Stimulated activated CD4-positive, alpha-beta T cell treated with anti-CD3 and anti-CD28 coated beads, Interleukin-2, amount 100 ng/mL, for 4 hours (primary cell): ENCODE measurements at places on chromosomes 1 and 21.

GRCh38 chr1:51234721-51235425 is 1.2 kb upstream of the RNF11 start:
- DNase-seq = peak; percentile 22

DNA sequence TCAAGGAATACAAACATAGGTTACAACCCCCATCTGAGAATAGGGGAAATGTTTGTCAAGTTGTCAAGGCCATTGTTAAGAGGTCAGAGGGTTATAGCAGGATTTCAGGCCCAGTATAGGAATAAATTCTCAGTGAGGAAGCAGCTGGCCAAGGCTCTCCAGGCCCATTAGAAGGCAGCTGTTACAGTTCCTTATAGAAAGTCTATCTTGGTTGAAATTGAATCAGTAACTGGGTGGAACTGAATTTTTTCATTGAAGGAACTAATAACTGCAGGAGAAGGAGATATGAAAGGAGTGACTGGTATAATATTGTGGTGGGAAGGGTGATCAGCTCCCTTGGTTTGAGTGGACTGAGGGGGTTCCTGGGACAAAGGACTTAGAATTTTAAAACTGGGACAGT is 134.1 kb downstream of the CYYR1 start:
- DNase-seq = no peak

- DNase-seq = no peak
Measured at GRCh38 chr1:204359131-204359473, 627 bp downstream of the PLEKHA6 start.

- no peak for DNase-seq
Measured at GRCh38 chr1:230339033-230339432, 87.1 kb downstream of the PGBD5 start.

GRCh38 chr1:160607672-160608032 is 28.4 kb upstream of the CD84 start:
- no peak for DNase-seq

DNA sequence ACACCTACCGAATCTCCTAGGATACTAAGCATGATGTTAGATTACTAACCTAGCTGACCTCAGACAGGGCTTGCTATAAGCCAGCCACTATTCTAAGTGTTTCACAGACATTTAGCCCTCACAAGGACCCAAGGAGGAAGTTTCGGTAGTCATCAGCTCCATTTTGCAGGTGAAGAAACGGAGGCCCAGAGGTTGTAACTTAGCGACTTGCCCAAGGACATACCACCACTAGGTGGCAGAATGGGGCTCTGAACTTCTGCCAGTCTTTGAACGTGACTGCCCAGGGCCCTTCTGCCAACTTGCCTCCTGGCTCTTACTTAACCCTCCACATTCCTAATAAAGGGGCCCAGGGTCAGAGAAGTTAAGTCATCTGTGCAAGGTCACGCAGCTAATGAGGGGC is 283.5 kb downstream of the C1orf94 start:
- DNase-seq = peak; percentile 6

DNA sequence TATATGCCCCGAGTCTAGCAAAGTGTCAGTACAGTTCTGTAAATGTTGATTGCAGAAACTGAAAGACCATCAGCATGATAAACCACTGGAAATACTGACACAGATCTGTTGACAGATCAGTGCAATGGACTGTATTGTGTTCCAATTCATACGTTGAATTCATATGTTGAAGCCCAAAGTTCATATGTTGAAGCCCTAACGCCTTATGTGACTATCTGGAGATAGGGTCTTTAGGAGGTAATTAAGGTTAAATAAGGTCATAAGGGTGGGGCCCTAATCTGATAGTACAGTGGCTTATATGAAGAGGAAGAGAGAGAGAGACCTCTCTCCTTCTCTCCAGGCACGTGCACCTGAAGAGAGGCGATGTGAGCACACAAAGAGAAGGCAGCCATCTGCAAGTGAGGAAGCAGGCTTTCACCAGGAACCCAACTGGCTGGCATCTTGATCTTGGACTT is 144.7 kb downstream of the MRPL39 start:
- no peak for DNase-seq

DNA sequence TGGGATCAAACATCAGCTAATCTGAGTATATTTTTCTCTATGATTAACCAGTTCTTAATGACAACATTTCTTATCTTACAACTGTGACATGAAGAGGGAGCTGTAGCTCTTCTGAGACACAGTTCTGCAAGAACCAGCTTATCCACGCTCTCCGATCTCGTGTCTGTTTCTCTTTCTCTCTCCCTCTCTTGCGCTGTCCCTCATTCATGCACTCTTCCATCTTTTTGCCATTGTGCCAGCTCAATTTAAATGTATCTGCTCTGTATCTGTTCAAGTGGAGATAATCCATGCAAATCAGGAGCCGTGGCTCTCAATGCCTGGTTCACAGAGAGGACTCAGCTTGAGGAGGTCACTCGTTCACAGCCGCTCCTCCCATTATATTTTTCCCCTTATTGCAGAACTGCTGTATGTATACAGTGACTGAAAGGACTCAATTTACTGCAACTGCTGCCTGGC is 494.7 kb upstream of the ADGRL2 start:
- DNase-seq = no peak

DNA sequence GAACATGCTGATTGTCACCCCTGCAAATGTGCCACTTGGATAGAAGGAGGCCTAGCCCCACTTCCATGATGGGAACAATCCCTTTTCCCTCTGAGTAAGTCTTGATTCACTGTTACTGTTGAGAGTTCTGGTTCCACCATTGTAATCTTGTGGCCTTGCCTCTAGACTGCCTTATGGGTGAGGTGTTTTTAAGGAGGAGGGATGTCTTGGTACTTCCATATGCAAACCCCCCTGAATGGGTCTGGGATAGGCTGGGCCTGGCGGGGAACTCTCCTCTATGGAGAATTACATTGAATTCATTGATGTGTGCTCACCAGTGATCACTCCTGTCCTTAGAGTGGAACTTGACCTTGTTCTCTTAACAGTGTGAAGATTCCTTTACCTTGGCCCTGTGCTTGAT is 5.8 kb downstream of the GALNT2 start:
- DNase-seq = no peak

DNA sequence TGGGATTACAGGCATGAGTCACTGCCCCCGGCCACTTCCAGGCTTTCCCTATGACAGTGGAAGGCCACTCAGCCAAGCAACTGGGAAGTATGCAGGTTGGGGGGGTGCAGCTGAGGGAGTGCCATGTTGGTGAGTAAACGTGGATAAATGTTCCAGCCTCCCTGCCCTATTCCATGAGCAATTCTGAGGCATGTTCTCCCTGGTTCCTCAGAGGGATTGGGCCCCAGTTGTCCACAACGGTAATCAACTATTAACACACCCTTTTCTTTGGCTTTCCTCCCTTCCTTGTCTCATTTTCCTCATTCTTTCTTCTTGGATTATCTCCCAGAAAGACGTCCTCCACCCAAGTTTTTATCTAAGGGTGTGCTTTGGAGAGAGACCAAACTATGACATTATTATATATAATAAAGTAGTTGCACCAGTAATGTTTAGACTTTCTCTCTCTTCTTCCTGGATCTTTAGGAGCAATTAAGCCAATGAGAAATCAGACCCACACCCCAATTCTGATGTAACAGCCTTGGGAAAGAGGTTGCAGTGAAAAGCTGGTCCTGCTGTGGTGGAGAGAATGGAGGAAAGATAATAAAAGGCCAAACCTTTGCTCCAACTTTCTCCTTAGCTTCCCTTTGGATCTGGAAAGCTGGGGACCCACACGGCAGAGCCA is 6.8 kb upstream of the SLAMF9 start:
- no peak for DNase-seq

DNA sequence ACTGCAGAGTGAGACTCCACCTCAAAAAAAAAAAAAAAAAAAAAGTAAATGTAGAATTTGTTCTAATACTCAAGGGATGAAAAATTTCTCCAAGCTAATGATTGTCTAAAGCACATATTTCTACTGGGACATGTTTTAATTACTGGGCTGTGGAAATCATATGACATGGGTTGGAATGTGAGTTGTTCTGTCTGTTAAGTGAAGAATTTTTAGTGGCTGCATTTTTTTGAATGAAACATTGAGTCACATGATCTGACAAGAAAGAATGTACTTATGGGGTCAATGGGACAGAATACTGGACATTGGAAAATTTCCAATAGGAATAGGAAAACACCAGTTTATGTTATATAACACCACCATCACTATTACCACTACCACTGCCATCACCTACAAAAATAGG is 123.8 kb upstream of the IVNS1ABP start:
- DNase-seq = no peak

DNA sequence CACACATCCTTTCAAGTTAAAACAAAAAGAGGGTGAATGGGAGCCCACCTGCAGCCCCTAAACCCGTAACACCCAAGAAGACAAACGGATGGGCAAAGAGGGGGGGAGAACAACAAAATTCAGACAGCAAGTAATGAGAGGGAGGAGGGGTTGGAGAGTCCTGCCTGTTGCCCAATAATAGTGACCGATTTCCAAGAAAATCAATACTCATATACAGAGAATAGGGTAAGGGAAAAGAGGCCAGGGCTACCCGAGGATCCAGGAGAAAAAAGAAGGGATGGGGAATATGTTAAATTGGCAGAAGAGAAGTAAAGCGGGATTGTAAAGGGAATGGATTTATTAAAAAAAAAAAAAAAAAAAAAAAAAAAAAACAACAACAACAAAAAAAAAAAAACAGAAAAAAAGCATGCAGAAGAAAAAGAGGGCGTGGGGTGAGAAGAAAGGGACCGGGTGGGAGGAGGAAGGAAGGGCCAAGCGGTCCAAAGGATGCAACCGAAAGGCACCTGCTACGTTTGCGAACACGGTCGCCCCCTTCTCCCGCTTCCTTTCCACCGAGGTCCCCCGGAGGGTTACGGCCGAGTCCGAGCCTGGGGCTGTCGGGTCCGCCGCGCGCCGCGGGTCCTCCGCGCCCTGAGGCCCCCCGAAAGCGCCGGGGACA is 930 bp downstream of the SLC30A10 start:
- DNase-seq = no peak

GRCh38 chr1:218969006-218969405 is 204.7 kb upstream of the LYPLAL1 start:
- no peak for DNase-seq

GRCh38 chr1:192877283-192877886 is 68.5 kb downstream of the RGS2 start:
- no peak for DNase-seq

GRCh38 chr1:188958461-188959115 is 1519.1 kb downstream of the BRINP3 start:
- DNase-seq = no peak

- no peak for DNase-seq
Measured at GRCh38 chr1:2529784-2530512, at the start of gene HES5. Gene HES5 (minus strand): TSS chr1:2530263. CDS start chr1:2530164, 99 bp downstream.

GRCh38 chr1:229843627-229844238 is 217.7 kb downstream of the URB2 start:
- DNase-seq = no peak

DNA sequence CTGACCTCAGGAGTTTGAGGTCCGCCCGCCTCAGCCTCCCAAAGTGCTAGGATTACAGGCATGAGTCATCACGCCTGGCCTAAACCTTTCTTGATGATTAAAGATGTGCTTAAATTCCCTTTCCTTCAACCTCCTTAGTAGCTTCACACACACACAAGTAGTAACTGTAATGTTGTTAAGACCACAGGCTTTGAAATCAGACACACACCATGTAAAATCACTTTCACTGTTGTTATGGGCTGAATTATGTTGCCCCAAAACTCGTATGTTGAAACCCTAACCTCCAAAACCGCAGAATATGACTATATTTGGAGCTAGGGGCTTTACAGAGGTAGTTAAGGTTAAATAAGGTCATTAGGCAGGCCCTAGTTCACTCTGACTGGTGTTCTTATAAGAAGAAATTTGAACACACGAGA is 180.2 kb downstream of the NR5A2 start:
- no peak for DNase-seq

- no peak for DNase-seq
Measured at GRCh38 chr1:34726861-34727260, 28.0 kb upstream of the GJB5 start.

DNA sequence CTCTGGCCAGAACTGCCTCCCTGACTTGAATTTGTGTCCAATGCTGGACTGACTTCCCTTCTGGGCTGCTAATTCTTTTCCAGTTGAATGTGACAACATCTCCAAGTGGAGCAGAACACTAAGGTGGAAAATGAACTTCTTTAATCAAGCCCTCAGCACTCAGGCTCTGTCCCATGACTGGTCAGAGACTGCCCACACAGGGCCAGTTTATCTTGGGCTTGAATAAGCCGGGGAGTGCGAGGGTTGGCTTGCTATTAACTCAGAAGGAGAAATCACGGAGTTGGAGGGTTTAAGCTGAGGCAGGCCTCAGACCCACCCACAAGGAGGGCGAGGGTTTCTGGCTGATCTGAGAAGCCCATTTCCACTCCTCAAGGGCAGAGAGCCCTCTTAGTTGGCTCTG is 12.4 kb downstream of the KCNA10 start:
- DNase-seq = no peak

DNA sequence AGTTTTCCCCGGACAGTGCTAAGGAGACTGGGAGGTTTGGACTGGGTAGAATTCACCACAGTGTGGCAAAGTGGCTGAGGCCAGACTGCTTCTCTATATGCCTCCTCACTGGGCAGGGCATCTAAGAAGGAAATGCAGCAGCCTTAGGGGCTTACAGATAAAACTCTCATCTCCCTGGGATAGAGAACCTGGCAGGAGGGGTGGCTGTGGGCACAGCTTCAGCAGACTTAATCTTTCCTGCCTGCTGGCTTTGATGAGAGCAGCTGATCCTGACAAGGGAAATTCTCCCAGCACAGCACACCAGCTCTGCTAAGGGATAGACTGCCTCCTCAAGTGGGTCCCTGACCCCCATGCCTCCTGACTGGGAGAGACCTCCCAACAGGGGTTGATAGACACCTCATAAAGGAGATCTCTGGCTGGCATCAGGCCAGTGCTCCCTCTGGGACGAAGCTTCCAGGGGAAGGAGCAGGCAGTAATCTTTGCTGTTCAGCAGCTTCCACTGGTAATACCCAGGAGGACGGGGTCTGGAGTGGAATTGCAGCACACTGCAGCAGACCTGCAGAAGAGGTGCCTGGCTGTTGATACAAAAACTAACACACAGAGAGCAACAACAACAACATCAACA is 25.2 kb downstream of the KIFAP3 start:
- DNase-seq = no peak

GRCh38 chr21:43639470-43640353 is 19.6 kb downstream of the HSF2BP start:
- DNase-seq = no peak

- no peak for DNase-seq
Measured at GRCh38 chr1:243786531-243786930, 63.5 kb downstream of the AKT3 start.
